ENCODE measurements at places on chromosomes 13 and 19.
A peak's percentile ranks its signal among the peaks of the same experiment; 100 is the strongest.

DNA sequence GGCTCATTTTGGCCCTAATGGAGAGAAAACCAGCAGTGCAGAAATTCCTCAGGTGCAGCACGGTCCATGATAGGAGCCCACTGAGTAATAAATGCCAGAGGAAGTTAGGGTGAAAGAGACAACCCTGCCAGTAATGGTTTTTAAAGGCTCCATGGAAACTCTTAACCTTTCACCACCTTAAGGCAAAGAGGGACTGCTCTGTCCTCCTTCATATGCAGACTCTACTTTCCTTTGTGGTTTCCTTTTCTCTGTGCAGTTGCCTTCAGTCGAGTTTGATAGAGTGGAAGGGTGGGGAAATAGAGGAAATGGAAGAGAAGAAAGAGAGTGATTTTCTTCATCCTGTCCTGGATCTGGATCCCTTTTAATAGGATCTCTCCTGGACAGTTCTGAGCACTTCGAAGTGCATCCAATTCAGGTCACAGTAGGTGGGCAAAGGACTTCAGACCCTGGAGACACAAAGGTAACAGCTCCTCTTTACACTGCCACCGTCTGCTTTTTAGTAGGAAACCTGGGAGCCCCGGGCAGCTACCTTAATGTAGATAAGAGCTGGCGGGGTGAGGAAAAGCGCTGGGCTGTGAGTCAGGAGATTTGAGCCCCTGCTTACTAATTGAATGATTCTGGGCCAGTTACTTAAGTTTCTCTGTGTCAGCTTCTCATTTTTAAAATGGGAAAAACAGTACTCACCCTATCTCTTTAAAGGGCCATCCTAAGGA lies 294.8 kb downstream of the KCNRG start:
- no peak for DNase-seq

GRCh38 chr13:38883783-38884182 lies 106.8 kb downstream of the STOML3 start:
- no peak for DNase-seq

GRCh38 chr13:112113348-112113747 lies 46.4 kb downstream of the SOX1 start:
- DNase-seq = no peak

GRCh38 chr19:12314553-12314952 lies 18.9 kb downstream of the ZNF563 start:
- no peak for DNase-seq

- no peak for DNase-seq
Observed at GRCh38 chr13:39786091-39786490, 130.6 kb downstream of the COG6 start.

DNA sequence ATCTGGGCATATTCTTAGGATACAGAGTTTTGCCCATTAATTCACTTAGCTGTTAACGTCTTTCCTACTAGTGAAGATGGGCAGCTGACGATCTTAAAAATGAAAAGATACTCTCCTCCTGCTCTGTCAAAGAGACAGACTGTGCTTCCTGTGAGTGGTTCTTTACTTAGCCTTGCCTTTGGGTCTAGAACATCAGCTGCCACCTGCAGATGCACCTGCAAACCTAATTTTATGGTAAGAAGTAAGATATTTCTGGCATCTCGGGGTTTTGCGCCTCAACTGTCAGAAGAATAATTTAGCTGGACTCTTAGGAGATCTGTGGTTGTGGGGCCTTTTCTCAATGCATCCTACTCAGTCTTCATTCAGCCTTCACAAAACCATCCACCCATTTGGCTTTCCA lies 36.2 kb downstream of the TRPC4 start:
- DNase-seq = no peak

DNA sequence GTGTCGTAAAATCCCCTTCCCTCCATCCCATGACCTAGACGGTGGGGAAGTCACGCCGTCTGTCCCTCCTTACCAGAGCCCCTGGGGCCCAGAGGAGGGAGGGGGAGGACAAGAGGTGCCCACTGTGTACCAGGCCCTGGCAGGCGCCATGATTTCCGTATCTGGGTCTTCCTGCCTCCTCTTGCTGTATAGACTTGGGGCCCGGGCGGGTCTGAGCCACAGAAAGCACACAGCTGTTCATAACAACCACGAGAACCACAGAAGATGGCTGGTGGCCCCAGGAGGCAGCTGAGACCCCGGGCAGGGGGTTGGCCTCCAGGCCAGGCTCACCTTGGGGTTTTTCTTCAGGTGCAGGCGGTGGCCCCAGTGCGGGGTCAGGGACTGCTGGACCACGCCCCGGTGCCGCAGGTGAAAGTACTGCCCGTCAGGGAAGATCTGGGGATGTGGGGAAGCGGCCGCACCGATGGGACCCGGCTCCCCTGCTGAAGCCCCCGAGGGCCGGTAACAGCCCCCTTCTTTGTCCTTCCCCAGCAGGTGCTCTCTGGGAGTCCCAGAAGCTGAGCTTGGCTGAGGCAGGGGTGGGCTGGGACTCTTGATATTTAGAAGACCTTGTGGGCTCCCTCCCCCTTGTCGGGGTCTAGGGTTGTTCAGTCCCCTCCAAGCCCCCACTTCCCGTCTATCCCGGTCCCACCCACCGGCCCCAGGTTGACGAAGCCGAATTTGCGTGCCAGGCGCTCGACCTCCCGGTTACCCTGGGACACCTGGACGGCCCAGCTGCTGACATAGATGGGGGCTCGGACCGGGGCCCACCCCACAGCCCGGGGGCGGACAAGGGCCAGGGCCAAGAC lies 463 bp downstream of the PCSK4 start:
- no peak for DNase-seq

- no peak for DNase-seq
Observed at GRCh38 chr19:45981350-45981749, 7.7 kb upstream of the NOVA2 start.

DNA sequence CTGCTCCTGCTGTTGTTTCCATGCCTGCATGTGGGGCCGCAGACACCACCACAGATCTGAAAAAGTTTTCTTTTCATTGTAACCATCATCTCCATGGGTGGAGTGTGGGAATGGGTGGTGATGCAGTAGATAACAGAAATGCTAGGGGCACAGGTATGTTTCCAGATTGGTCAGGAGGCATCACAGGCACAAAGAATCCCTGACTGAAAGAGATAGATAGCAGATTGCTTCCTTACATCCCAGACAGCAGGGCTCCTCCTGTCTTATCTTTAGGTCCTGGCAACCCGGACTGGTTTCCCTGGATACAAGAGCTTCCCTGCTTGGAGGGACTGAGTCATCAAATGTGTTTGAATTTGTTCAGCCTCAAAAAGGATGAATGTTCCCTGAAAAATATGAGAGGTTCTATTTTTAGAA lies 1937.6 kb downstream of the PCDH9 start:
- DNase-seq = no peak

- no peak for DNase-seq
Observed at GRCh38 chr13:50085063-50085462, 69.8 kb downstream of the KCNRG start.

GRCh38 chr13:50843257-50844083 lies at the start of gene DLEU7:
Gene DLEU7, minus strand, starts transcription at chr13:50843692. Its CDS starts 46 bp downstream, at chr13:50843646.
- DNase-seq = no peak

DNA sequence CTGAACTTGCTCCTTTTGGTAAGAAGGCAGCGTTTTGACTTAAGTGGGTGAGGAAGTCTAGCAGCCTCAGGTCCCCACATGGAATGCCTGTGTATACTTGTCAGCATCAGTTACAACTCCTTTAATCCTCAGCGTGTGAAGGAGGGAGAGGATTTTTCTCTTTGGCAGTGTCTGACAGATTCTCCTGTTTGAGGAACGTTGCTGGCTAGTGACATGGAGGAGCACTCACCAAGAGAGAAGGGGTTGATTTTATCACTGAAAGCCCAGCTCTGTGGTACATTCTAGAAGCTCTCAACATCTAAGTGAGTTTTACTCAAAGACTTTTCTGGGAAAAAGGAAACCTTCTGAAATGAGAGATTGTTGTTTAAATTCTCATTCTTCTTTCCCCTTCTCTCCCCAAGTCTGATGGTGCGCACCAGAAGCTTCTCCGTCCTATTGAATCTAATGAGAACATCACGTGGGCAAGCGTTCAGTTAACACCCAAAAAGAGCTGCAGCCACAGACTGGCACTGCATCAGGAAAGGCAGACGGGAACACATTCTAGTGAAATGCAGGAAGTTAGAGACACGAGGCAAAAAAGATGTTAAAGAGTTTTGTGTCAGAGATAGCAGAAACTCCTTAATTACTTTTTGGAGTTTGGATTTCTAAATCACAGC lies 58.2 kb downstream of the GJA3 start:
- DNase-seq = no peak

GRCh38 chr19:34350161-34350561 lies 14.8 kb upstream of the GPI start:
- DNase-seq = peak; percentile 35

DNA sequence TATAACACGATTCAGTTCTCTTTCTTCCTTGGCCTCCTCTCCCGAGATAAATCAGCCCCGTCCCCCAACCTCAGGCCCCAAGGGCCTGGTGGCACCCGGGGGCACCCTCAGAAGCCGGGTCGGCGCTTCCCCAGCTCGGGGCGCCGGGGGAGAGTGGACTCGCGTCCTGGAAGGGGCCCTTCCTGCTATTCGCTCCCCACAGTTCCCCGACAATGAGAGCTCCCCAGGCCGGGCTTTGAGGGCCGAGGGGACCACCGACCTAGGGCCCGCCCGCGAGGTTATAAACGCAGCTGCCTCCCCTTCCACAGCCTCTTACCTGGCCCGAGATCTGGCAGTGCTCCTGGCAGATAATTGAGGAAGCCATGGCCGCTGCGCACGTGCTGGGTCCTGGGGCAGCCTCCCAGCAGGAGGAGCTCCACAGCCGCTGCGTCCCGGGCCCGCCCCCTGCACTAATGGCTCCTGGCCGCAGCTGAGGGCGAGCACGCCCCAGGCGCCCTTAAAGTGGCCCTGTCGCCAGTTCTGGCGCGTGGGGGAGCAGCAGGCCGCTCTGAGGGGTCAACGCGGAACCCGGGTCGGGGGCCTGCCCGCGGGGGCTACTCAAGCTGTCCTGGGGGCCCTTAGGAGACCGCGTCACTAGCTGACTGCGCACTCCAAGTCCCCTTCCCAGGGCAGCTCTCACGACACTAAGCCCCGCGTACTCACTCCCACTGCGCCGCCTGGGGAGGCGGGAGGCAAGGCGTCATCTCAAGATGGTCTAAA lies at the start of gene SOHLH2:
TSS of gene SOHLH2 (minus strand) at position 394 of the 759 bp plus-strand sequence. CDS start at position 364, 30 bp downstream.
- DNase-seq = no peak

DNA sequence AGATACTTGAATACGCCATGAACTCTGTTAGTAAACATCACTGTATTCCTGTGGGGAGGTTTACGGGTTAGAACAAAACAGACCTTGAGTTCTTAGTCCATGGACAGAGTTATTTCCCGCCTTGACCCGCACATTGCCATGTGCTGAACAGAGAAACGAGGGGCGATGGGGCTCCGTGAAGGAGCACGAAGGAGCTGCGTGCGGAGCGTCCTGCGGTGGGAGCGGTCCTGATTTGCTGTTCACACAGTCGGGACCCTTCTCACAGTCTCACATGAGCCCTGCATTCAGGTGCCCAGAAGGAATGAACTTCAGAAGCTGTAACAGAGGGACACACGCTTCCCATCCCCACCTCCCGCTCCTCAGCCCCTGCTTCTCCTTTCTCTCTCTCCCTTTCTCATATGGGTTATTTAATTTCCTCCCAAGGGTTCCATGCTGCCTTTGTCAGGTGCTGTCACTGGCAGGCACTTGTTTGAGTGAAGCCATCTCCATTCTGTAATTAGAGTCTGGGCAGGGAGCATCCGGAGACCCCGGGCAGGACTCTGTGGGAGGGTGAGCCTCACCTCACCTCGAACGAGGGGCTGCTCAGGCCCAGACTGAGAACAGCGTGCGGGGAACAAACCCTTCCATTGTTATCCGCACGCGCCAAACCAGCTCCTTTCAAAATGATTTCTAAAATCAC lies 76.9 kb downstream of the TEX29 start:
- no peak for DNase-seq

DNA sequence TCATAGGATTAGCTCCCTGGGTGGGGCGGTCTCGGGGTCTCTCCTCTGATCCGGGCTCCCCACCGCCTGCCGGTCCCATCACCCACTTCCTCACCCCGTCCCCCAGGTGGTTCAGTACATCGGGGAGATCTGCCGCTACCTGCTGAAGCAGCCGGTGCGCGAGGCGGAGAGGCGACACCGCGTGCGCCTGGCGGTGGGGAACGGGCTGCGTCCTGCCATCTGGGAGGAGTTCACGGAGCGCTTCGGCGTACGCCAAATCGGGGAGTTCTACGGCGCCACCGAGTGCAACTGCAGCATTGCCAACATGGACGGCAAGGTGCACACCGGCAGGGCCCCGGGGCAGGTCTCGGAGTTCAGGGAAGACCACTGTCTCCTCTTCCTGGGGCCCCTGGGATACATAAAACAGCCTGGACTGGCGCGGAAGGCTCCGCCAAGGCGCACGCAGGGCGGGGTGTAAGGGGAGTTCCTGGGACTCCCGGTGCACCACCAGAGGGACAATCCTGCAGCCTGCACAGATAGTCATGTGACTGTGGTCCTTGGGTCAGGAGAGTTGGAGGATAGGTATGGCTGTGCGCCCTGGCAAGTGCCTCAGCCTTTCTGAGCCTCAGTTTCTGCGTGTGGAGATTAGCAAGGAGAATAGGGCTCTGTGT lies 14.2 kb upstream of the PGLS start:
- DNase-seq = no peak

DNA sequence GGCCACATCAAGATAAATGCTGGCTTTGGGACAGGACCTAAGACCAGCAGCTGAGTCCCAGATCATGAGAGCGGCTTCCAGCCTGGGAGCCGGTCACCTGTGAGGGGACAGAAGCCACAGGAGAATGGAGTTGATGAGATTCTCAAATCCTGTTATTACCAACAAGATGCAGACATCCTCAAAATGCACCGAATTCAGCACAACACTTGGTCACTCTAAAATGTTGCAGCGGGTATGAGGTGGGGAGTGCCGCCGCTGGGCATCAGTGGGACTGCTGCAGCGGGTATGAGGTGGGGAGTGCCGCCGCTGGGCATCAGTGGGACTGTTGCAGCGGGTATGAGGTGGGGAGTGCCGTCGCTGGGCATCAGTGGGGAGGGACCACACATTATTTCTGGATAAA lies 21.2 kb downstream of the RANBP3 start:
- no peak for DNase-seq

DNA sequence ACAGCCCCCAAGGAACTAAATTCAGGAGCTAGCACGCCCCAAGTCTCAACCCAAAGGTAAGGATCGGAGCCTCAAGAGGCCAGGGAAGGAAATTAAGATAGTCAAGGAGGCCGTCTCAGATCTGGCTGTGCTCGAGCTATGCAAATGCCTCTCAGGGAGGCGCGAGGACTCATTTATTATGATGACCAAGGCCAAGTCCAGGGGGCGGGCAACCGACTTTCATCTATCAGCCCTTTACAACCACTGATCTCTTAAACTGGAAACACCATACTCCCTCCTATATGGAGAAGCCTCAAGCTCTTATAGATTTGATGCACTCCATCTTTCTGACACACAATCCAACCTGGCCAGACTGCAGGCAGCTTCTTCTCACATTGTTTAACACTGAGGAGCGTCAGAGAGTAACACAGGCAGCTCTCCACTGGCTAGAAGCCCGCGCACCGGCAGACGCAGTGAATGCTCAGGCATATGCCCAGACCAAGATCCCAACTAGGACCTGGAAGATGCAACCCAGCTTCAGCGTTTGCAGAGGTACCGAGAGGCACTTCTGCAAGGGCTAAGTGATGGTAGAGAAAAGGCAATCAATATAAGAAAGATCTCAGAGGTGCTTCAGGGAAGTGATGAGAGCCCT lies 9.6 kb upstream of the SLC15A1 start:
- DNase-seq = no peak

GRCh38 chr19:3573162-3573857 lies 566 bp downstream of the HMG20B start:
- no peak for DNase-seq

GRCh38 chr13:21232196-21232595 lies 55.7 kb downstream of the MRPL57 start:
- DNase-seq = no peak

- DNase-seq = no peak
Observed at GRCh38 chr19:38841787-38842438, 7.9 kb downstream of the HNRNPL start.

GRCh38 chr13:51913421-51914136 lies 51.8 kb downstream of the CCDC70 start:
- DNase-seq = no peak
